ENCODE measurements at places on chromosomes 16 and 17.

- no peak for DNase-seq
Measured at GRCh38 chr16:10943064-10943353, 741 bp upstream of the DEXI start.

- no peak for DNase-seq
Measured at GRCh38 chr17:3978421-3979289, 14.4 kb upstream of the ATP2A3 start.

- no peak for DNase-seq
Measured at GRCh38 chr17:73103641-73104335, 11.3 kb upstream of the SLC39A11 start.

- DNase-seq, result peak; percentile 73
Measured at GRCh38 chr17:16419074-16419928, 3.9 kb downstream of the TRPV2 start.

GRCh38 chr16:85565340-85565739, 47.8 kb upstream of the GSE1 start:
- no peak for DNase-seq

- no peak for DNase-seq
Measured at GRCh38 chr16:70660672-70661350, 14.5 kb downstream of the IL34 start.

GRCh38 chr16:88957887-88958577, 19.0 kb downstream of the CBFA2T3 start:
- DNase-seq, result no peak

All from stimulated activated CD8-positive, alpha-beta memory T cell treated with anti-CD3 and anti-CD28 coated beads, Interleukin-7, amount 100 ng/mL, for 4 hours (primary cell).